ENCODE measurements at places on chromosomes 11 and 22.

GRCh38 chr11:14418801-14419417 is 59.9 kb upstream of the RRAS2 start:
- DNase-seq = no peak

DNA sequence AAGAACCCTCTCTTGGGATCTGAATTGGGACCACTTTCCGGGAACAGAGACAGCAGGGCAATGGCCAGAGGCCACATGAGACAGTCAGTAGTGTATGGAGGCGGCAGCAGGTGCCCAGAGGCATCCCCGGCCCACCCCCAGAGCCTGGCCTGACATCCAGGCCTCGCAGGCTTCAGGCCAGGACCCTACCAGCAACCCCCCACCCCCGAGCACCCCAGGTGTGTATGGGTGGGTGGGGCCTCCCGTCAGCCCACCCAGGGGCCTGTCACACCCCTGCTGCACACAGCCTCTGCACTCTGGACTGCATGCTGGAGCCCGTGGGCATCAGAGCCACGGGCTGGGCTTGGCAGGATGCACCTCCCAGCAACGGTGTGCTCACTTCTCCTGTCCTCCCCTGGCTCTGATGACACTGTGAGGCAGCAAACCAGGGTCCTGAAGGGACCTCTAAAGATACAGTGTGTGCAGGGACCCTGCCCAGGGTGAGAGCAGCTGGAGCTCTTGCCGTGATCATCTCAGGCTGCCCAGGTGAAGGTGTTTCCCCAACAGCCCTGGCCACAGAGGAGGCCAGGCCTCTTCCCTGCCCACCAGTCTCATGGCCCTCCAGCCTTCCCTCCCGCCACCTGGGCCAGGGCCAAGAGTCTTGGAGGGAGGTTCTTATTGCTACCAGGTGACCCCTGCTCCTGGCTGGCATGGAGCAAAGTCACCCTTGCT is 88.8 kb upstream of the SEPTIN5 start:
- DNase-seq = no peak

GRCh38 chr11:2924381-2924780 is 4.8 kb downstream of the PHLDA2 start:
- DNase-seq = no peak

DNA sequence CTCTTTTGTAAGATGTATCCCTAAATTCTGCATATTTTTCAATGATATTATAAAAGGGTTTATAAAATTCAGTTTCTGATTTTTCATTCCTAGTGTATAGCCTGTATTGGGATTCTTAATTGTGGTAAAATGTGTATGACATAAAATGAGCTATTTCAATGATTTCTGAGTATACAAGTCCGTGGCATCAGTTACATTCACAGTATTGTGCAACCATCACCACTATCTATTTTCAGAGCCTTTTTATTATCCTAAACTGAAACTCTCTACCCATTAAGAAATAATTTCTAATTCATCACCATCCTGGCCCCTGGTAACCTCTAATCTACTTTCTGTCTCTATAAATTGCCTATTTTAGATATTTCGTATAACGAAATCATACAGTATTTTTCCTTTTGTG is 39.8 kb downstream of the EIF3F start:
- no peak for DNase-seq

GRCh38 chr11:102666331-102666957 is 39.1 kb downstream of the MMP27 start:
- peak; percentile 2 for DNase-seq

DNA sequence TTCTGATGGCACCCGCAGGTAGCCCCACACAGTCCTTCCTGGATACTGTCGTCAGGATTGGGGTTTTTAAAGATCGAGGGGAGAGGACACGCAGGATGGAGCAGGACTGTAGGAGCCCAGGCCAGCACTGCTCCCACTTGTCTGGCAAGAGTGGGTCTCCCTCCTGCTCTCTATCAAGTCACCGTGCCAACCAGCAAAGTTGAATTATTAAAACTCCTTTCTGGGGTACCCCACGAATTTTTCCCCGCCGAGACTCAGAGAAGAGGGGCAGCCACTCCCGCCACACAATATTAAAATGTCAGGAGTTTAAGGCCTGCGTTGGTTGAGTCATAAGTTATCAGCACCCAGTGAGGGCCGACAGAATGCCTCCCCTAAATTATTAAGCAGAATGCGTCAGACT is 10.1 kb downstream of the LMO1 start:
- DNase-seq = no peak

GRCh38 chr11:77065878-77066228 is 918 bp upstream of the CAPN5 start:
- DNase-seq = no peak

GRCh38 chr11:93051186-93051585 is 81.7 kb downstream of the MTNR1B start:
- DNase-seq = no peak

- DNase-seq = no peak
Measured at GRCh38 chr11:88739524-88739923, 326.3 kb downstream of the GRM5 start.
